ENCODE measurements at places on chromosomes 11 and 22.

DNA sequence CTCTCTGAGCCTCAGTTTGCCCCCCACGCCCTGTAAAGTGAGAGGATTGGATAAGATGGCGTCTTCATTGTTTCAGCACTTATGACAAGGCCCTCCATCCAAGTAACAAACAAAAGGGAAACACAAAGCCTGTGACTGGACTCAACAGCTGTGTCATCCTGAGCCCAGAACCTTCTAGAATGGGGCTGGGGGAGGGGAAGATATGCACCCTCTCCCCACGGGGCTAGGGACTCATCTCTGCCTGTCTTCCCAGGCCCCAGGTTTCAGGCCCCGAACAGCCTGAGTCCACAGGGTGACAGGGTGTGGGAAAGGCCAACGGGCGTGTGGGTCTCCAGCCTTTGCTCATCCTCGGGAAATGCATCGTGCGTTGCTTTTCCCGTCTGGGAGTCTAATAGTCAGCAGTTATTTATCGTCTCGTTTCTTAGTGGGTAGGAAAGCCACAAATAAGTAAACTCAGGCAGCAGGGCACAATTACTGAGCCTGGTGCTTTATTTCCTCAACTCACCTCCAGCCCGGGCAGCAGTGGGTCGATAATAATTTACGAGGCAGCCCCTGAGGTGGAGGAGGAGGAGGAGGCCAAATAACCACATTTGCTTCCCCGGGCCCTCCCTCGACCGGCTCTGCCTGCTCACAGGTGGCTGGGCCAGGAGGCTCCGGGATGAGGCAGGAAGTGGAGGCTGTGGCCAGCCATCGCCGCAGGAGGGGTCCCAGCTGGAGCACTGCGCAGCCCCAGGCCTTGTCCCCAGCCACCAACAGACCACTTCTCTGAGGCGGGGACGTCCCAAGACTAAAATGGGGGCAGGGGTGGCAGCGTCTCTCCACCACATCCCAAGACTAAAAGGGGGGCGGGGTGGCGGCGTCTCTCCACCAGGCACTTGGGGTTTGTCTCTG lies 54.4 kb downstream of the FLRT1 start:
- no peak for DNase-seq

GRCh38 chr11:45899448-45900174 lies 7.5 kb downstream of the FREY1 start:
- DNase-seq: peak; percentile 79

- DNase-seq: no peak
Measured at GRCh38 chr11:31973172-31973571, 117.7 kb upstream of the RCN1 start.

GRCh38 chr11:96235751-96236150 lies 107.2 kb downstream of the MAML2 start:
- no peak for DNase-seq

DNA sequence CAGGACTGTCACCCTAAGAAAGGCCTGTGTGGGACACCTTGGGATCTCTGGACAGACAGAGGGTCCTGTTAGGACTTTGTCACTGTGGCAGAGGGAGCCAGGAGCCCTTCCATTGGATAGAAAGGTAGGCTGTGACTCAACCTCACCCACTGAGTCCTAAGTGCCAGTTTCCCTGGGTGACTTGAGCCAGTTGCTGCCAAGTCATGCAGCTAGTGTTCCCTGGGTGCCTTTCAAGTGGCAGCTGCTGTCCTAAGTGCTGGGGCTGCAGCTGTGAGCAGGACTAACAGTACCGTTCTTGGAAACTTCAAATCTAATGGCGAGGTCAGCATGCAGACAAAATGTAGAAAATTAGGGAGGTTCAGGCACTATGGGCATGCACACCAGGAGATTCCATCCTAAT lies 393.7 kb downstream of the TMEM135 start:
- DNase-seq: no peak

- no peak for DNase-seq
Measured at GRCh38 chr22:27501191-27501936, 300.2 kb downstream of the MN1 start.

DNA sequence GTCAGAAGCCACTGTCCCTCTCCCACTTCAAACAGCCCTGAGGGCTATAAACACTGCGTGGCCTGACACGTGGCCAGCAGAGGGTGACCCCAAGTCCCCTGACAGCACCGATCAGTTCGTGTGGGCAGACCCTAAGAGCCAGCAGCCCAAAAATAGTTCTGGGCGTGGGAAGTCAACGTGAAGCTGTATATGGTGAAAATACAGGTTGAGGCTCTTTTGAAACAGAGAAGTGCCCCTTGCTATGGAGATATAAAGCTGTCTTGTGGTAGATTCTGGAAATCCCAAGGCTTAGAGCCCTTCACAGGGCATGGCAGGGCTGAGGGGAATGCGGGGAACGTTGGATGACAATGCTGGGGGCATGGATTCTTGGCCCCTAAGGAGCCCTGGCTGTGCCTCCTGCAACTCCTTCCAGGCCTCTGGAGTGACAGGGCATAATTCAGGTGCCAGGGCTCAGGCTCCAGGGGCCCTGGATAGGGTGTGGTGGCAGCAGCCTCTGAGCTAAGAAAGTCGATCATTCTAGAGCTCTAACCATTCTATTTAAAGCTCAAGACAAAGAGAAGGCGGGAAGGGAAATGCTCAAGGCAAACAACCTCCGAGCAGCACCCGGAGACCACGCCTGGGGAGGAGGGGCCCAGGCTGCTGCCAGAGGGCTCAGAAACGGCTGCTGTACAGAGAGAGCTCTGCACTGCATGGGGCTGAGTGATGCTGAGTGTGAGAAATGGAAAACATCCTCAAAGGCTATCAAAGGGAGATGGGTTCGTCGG lies 60.4 kb upstream of the CD5 start:
- DNase-seq: no peak

GRCh38 chr22:48237466-48238283 lies 1475.2 kb downstream of the TBC1D22A start:
- DNase-seq: no peak

Measured in suppressor macrophage treated with lipopolysaccharide for 1 hour (primary cell).